T-helper 9 cell (primary cell): ENCODE measurements at places on chromosomes 7 and 10.
A peak's percentile ranks its signal among the peaks of the same experiment; 100 is the strongest.

GRCh38 chr10:24114556-24114955 is 94.4 kb upstream of the KIAA1217 start:
- no peak for DNase-seq

DNA sequence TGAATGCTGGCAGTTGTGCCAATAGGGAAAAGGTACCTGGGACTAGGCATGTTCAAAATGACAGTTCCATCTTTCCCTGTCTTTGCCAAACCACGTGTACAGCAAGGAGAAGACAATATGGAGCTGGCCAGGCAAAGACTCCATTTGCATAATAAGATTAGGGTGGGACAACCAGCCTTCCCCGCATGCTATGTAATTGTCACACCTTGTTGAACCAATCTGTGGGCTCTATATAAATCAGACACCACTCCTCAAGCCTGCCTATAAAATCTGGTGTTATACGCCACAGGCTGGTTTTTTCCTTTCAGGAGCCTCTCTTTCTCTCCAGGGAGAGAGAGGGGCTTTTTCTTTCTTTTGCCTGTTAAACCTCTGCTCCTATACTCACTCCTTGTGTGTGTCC is 11.0 kb upstream of the NUB1 start:
- no peak for DNase-seq

- DNase-seq = no peak
These were observed 280.0 kb downstream of the CACNA2D1 start for GRCh38 chr7:82163586-82163985.

DNA sequence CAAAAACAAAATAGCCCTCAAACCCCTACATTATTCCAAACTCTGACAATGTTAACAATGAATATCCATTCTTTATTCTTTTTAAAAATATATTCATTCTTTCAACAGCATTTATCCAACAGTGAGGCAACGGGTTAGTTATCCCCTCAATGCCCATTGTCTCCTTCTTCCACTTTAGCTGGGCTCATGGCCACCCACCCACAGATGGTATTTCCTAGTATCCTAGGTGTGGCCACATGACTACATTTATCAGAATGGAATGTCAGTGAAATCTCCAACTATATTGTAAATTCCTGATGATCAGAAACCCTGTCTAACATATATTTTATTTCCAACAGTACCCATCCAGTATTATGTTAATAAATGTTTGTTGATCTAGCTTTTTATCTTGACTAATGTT is 13.6 kb downstream of the HOXA1 start:
- DNase-seq = no peak

DNA sequence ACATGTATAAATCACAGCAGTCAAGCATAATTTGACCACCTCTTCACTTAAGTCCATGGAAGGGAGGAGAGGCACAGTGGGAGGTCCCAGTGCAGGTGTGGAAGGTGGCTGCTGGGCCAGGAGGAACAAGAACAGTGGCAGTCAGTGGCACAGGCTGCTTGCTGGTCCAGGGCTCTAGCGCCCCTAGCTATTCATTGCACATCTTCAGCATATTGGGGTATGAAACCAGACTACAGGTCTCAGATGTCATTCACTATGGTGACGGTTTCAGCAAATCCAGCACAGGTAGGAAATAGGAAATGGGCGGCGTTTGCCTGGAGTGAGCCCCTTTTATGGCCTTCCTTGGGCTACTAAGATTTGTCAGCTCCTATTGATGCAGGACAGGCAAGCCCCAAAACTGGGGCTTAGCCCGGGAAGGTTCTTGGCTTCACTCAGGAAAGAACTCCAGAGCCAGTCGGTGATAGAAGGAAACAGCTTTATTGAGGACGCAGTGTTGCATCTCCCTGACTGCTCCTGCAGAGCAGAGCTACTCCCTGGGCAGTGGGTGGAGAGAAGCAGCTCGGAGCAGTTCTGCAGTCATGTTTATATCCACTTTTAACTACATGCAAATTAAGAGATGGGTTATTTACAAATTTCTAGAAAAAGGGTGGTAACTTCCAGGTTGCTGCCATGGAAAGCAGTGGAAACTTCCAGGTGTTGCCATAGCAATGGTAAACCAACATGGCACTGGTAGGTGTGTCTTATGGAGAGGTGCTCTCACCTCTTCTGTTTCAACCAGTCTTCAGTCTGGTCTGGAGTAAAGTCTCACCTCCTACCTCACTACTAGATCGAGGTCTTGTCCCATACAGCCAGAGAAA is 608.8 kb downstream of the PARD3 start:
- no peak for DNase-seq

DNA sequence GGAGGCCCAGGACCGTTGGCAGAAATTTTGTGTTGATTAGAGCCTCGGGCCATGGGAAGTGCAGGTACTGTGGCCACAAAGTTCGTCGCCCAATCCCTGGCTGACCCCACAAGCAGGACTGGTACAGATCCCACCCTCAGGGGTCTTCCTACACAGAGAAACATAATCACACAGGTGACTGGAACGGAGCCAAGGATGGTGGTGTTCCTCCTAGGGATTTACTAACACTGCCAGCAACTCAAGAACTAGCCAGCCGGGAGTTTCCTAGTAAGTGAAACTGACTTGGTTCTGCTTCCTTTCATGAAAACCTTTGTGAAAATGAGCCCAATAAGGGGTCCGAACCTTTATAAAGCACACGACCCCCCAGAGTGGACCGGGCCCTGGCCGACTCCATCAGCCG is 5.7 kb downstream of the CUX1 start:
- DNase-seq = no peak

- no peak for DNase-seq
These were observed 162.5 kb upstream of the MALRD1 start for GRCh38 chr10:18886102-18886501.

DNA sequence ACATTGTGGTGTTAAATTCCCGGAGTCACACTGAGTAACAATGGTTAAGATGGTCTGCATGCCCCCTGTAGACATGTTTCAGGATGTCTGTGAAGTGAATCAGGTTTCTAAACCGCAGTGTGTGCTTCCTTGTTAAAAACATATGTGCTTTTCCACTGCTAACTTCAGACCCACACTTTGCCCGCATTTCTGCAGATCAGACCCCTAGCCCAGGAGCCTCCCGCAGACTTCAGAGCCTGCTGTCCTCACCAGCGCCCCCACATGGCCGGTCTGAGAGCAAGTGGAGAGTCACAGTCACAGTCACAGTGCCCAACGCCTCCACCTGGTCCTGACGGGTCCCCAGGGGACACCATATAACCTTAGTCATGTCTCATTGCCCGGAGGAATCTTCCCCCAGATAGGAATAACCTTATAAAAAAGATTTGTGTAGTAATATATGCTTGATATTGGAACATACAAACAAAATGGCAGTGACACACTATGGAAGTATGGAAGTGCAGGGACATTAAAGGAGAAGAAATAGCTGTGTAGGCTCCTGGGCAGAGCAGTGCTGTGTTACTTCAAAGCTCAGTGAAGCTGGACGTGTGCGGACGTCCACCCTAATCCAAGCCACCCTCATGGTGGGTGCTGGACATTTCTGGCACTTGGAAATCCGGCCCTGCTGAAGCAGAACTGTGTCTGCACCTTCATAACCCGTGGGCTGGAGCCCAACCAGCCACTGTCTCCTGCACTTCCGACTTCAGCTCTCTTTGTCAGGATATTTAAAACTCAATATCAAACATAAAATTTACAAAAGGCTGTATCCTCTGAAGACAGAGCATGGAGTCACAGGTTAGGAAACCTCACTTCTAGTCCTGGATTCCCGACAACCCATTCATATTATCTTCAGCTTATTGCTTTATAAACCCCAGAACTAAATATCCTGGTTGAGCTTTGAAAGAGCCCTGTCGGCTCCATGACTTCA is 29.0 kb downstream of the GSTO2 start:
- peak; percentile 32 for DNase-seq

DNA sequence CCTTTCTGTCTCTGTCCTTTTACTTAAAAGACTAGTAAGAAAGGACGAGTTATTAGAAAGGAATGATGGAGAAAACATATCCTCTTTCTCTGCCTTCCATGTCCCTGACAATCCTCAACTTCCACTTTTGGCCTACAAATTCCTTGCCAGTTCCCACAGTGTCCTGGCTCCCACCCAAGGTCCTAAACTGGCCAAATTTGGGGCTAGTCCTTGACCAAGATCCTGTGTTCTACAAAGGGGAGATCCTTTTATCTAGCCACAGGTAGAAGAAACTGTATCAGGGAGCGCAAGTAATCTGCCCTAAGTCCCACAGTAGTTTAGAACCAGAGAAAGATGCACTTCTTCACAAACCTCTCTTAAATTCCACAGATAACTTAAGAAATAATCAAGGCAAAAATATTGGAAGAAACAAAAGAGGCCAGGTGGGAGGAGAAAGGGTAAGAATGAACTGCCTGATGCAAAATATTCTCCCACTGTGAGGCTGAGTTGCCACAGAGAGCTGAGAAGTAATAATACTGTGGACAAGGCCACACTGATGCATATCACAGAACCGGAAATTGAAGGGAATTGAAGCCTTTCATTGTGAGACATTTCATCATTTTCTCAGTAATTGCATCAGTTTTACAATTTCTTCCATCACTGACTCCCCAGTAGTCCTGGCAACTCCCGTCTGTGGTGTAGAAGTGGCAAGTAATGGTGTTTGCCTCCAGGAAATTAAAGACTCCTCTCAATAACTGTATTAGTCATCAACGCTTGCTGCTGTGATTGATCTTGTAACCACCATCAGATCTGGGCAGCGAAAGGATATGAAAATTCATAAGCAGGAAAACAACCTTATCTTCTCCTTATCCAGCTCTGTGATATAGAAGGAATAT is 47.2 kb downstream of the DNAJC12 start:
- no peak for DNase-seq
